ENCODE measurements at places on chromosomes 5 and 9. TPM values are rescaled to one million over a fixed set of nuclear protein-coding genes. Genes with fewer than 3 reads are reported as not detected.

The SMIM33 gene
- not detected for total RNA-seq

DNA sequence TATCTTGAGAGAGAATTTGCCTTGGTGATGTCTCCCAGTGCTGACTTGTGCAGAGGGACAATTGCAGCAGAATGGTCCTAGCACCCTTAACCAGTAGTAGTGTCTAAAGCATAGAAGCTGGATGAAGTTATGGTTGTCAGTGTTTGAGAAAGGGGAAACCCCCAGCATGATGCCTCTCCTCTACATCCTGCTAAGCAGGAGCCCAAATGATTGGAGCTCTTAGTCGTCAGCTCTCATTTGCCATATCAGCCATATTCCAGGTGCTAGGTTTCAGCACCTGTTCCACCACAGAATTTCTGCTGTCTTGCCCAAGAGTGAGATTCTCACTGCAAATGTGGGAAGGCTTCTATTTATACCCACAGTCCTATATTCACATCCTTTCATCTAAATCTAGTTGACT is 43.7 kb upstream of the RFX3 start:
- DNase-seq: no peak

The ESM1 gene
- not detected for total RNA-seq

GRCh38 chr9:81460693-81461092 is 228.7 kb downstream of the TLE1 start:
- DNase-seq: no peak

Measured in frontal cortex (tissue), 4 donors.